Fibroblast of lung (primary cell): ENCODE measurements at places on chromosomes 11 and 22. TPM values are rescaled to one million over a fixed set of nuclear protein-coding genes. Genes with fewer than 3 reads are reported as not detected.
A peak's percentile ranks its signal among the peaks of the same experiment; 100 is the strongest.

DNA sequence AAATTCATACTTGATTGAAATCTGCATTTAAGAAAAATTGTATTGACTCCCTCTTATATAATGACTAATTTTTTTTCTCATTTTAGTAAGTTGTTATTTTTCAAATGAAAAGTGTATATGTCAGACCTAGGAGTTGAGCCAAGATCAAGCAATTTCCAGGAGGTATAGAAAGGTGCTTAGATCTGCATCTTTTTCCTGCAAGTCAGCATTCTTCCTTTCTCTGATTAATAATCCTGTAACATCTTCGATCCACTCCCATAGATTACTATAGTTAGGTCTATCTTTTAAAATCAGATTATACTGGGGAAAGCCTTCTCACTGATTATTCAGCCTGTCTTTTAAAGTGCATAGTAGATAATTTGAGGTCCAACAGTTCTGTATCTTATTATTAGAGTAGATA, 12.7 kb downstream of the HOATZ start:
- no peak for DNase-seq

DNA sequence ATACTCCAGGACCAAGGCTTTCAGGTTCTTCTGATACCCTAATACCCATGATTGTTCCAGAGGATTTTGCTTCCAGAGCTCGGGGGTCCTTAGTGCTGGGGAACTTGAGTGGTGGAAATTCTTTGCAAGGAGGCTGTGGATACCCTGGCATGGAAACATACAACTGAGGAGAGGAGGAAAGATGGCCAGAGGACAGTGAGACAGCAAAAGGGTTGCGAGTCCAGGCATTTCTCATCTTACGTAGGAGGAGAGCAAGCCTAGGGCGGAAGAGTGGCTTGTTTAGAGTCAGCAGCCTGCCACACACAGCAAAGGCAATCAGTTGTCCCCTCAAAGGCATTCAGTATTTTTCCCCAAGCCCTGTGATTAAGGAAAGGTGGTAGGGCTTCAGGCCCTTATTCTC, 73.5 kb downstream of the ADM start:
- no peak for DNase-seq

DNA sequence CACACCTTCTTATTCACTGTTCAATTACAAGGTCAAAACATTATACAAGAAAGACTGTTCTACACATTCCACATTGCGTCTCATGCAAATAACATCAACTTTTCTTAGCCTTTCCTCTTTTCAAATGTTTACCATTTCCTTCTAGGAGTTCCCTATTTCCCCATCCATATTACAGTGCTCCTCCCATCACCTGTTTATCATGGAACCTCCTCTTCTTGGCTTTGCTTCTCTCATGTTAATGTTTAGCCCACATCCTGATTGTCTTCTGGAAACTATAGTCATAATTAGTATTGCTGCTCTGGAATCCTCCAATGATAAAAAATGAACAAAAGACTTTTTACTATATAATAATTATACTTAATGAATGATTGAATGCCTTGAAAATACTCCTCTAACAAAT, 21.3 kb downstream of the OR52E1 start:
- DNase-seq: no peak

GRCh38 chr11:63769714-63770455, 1.3 kb upstream of the ZFTA start:
- DNase-seq: no peak

Gene PATE2
- 0.05 TPM in 1 of 2 replicates, not detected in the other for polyA plus RNA-seq

Gene SUSD2
- 10.5 and 11.9 TPM in 2 replicates for polyA plus RNA-seq

- DNase-seq: no peak
Measured at GRCh38 chr11:116614306-116615210, 158.2 kb downstream of the BUD13 start.

DNA sequence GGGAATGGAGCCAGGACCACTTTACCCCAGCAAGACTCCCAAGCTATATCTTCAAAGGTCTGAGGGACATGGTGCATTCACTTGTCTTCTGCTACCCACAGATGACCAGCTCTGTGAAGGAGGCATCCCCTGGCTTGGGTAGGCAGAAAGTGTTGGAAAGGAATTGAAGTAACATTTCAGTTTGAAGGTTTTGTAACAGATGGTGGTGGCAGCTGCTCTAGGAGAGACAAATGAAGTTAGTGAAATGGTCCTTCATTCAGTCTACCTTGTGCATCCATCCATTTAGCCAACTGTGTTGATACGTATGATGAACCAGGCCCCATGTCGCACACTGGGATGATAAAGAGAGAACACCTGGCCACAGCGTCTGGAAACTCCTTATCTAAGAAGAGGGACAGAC, 140.5 kb downstream of the COMMD9 start:
- no peak for DNase-seq

- no peak for DNase-seq
Measured at GRCh38 chr11:33574331-33574730, 126.3 kb downstream of the C11orf91 start.

DNA sequence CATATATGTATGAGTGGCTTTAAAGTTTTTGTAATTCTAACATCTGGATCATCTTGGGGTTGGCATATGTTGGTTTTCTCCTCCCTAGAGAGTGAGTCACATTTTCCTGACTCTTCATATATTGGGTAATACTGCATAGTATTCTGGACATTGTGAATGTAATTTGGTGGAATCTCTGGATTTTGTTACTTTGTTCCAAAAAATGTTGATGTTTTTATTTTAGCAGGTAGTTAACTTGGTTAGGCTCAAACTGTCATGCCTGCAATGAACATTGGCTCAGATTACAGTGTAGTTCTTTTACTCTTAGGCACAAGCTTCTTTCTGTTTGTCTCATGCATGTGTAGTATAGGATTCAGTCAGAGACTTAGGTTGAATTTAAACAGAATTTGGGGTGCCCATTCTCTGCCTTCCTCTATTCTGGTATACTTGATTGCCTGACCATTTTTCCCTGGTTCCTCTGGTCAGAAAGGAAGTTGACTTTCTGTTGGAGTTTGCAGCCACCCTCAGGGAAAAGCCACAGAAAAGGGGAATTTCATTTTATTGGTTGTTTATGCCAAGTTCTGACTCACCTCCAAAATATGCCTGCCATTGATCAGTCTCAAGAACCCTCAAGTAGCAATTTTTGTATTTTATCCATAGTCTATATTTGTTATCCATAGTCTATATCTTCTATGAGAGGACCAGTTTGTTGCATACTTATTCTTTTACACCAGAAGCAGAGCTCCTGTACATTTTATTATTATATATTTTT, 151.7 kb downstream of the UVRAG start:
- peak; percentile 92 for DNase-seq

DNA sequence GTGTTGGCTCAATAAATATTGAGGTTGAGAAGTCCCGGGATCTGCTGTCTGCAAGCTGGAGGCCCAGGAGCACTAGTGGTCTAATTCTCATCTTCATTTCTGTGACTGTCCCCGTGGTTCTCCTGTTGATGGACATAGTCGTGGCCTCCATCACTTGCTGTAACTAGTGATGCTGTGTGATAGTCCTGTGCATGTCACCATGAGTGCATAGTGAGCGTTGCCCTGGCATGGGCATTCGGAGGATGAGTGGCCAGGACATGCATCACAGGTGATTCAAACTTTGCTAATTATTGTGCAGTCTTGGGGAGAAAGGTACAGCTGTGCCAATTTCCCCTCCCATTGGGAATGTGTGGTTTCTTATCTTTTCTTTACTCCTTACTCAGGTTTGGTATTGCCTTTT, 902.2 kb downstream of the BRD1 start:
- DNase-seq: no peak

DNA sequence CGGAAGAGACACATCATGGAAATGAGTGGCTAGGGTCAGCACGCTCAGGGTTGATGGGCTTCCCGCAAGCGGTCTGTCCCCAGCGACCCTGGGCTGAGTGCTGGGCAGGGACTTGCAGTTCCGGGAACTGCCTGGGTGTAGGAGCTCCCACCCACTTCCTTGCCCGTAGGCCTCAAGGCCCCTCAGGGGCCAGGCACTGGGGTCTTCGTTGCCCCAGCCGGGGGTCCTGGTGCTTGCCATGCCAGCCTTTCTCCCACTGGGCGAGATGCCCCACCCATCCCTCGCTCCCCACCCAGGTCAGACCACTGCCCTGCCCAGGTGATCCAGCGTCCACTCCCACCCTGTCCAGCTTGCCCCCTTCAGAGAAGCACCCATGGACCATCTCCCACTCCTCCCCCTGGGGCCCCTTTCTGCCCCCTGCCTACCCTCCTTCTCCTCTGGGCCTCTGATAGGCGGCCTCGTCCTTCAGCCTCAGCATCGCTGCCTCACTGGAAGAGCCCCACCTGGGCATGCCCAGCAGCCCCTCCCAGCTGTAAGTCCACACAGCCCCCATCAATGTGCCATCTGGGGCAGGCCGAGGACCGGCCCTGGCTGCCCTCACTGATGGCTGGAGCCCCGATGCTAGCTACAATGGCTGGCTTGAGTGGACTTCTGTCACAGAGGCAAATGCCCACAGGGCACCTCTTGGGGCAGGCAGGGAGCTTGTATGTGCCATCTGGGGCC, 17.8 kb upstream of the DGCR8 start:
- no peak for DNase-seq

- DNase-seq: peak; percentile 37
Measured at GRCh38 chr11:32385998-32386397, 49.3 kb downstream of the WT1 start.

Gene PGGHG
- 3.1 and 4.6 TPM in 2 replicates for polyA plus RNA-seq

Gene DLG2
- 0.54 and 0.77 TPM in 2 replicates for polyA plus RNA-seq

DNA sequence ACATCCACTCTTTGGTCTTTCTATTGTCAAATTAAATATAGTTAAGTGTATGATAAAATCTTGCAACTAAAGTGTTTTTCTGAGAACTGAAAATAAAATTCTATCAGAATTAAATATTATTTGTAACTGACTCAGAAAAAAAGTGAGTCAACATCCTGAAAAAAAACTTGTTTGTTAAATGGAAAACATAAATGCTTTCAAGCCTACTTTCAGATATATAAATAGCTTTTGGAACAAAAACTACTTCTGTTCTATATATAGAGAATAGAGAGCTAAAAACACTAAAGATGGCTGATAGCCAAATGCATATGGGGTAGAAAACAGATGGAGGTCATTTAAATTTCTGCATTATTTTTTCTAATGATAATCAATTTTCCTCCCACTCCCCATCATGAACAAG, 61.8 kb downstream of the PIK3C2A start:
- no peak for DNase-seq

GRCh38 chr11:86947541-86947940, 7.7 kb downstream of the FZD4 start:
- peak; percentile 51 for DNase-seq

DNA sequence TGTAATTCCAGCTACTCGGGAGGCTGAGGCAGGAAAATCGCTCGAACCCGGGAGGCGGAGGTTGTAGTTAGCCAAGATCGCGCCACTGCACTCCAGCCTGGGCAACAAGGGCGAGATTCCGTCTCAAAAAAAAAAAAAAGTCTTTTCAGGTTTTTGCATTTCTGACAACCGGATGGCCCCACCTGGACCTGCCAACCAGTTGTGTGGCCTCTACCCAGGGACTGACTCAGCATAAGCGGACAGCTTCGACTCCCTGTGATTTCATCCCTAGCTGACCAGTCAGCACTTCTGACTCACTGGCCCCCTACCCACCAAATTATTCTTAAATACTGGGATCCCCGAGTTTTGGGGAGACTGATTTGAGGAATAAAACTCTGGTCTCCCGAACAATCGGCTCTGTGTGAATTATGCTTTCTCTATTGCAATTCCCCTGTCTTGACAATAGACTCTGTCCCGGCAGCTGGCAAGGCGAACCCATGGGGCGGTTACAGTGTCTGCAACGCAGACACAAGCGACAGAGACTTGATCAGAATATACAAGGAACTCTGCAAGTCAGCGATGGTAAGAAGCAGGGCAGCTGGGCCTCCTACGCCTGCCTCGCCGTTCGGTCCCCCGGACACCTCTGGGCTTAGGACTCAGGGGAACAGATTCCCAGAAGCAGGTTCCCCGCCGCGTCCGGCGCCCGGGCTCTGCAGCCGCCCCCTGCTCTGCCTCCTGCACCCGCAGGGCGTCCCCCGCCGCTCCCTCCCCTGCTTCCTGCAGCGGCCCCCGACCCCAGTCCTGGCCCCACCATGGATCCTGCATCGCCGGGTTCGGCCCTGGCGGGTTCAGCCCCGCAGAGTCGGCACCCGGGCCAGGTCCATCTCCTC, 741 bp upstream of the TALDO1 start:
- no peak for DNase-seq
